Gastroesophageal sphincter (tissue), 4 donors: ENCODE measurements at places on chromosomes 5 and 9. TPM values are rescaled to one million over a fixed set of nuclear protein-coding genes. Genes with fewer than 3 reads are reported as not detected.

DNA sequence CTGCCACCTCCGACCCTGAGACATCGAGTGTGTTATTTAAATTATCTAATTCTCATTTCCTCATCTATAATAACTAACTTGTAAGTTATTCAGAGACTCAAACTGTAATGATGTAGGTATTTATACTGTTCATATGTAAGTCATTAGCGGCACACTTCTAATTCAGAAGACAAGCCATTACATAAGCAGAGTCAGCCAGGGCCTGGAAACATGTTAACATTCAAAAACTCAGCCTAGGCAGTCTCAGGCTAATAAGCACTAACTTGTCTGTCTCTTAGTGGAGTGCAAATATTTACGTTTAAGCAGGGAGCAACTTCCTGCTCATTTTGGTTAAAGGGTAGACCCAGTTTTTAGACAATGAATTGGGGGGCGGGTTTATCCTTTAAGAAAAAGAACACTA, 598.4 kb downstream of the ACTL7B start:
- ATAC-seq, result no peak

GRCh38 chr5:161278739-161279660, 267.5 kb downstream of the GABRB2 start:
- ATAC-seq, result no peak

GRCh38 chr9:129569502-129570449, 51.1 kb downstream of the C9orf50 start:
- ATAC-seq, result no peak

Gene FBXL7
- 27.7 TPM for total RNA-seq

DNA sequence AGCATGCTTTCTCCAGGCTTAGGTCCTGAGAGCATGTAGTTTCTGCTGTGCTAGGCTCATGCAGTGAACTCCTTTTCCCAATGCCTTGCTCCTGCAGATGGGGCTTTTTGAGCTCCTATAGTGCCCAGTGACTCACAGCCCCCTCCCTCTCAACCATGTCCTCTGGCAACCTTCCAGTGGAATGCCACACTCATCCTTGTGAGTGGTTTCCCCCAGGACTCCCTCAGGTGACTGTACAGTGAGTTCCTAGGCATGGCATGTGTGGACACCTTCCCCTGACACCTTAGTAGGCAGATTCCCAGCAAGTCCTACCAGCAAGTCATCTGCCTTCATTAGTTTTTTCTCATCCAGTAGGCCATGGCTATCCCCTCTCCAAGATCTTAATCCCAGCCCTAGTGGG, 72.4 kb upstream of the CXCL14 start:
- no peak for ATAC-seq

Gene LHX6
- 2.2 TPM for total RNA-seq

Gene OR1L6
- total RNA-seq, result not detected

- ATAC-seq, result no peak
These were observed 252.8 kb downstream of the PLK2 start for GRCh38 chr5:58207076-58207475.

Gene PCDHB5
- 8.6 TPM for total RNA-seq
